T follicular helper cell (primary cell): ENCODE measurements at places on chromosomes 6 and 20.

DNA sequence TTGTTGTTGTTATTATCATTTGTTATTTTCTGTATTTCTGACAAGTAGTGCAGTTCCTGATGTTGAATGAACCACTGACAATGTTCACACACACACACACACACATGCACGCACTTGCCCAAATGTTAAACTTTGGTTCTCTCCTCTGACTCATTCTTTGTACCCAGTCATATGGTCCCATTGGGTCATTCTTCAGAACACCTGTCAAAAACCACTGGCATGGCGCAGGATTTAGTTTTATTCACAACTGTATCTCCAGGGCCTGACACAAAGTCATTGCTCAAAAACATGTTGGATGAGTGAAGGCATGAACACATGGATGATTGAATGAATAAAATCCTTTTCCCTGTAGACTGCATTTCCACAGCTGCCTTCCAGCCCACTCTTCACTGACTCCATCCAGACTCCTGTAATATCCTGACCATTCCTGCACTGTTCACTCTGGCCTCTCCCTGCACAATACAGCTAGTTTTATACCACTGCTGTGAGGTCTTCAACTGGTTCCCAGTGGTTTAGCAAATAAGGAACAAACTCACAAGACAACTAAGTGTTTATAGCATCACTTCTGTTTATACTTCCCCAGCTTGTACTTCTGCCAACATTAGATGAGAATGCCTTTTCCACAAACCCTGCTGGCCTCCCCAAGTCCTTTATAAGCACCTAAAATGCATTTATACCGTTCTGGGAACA is 6.9 kb upstream of the CST11 start:
- DNase-seq, result no peak

DNA sequence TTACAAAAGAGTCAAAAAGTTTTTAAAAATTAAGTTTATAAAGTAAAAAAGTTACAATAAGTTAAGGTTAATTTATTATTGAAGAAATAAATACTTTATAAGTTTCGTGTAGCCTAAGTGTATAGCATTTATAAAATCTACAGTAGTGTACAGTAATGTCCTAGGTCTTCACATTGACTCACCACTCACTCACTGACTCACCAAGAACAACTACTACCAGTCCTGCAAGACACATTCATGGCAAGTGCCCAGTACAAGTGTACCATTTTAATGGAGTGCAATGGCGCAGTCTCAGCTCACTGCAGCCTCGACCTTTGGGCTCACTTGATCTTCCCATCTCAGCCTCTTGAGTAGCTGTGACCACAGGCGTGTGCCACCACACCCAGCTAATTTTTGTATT is 128.2 kb downstream of the GPX5 start:
- DNase-seq, result no peak

DNA sequence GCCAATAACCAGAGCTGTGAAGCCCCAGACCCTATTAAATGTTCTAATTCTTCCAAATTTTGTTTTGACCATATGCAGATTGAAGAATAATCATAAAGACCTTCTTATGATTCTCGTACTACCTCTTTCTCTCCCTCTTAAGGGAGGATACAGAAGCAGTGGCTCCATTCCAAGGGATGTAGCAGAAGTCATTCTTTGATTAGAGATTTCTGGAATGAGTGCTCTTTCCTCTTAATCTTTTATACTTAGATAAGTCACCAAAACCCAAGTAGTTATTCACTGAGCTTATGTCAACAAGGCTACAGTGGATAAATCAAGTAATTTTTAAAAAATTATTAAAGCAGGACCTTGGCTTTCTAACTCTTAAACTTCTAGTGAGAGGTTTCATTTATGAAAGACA is 266.0 kb upstream of the STXBP5 start:
- no peak for DNase-seq

- DNase-seq, result no peak
Observed at GRCh38 chr6:118996289-118996820, 61.4 kb upstream of the MCM9 start.

- DNase-seq, result no peak
Observed at GRCh38 chr6:104613416-104614001, 246.2 kb downstream of the HACE1 start.

DNA sequence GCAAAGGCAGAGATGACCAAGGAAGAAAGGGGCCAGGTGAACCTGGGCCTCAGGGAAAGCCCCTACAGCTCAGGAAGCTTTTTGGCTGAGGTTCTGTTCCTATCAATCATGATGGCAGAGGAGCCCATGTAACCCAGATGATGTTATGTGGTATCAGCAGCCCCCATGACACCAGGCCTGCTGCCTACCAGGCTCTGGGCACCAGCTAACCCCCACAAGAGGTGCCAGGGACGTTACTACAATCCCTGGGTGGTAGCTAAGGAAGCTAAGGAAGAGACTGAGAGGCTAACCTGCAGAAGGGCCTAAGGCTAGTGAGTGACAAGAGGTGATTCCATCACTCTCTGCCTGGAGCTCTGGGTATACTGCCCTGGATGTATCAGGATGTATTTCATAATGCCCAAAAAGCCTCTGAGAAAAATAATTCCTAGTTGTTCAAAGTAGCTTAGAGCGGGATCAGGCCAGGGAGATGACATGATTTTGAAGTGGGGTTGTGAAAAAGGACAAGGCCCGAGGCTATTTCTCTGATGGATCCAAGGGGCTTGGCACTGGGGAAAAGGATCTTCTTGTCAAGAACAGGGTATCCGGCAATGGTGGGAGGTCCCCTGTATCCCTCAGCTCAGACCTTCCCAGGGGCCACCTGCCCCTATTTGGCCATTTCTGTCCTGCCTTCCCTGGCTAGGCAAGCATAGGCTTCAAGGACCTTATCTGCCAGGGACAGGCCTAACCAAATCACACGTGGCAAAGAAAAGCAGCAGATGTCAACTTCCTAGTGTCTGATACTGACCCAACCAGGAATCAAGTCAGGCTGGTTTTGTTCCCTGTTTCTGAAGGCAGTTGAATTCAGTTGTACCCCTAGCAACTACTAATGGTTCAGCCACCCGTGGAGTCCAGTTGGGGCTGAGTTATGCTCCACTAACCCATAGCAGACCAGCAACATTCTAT is 41.3 kb downstream of the PANK2 start:
- no peak for DNase-seq

GRCh38 chr20:6769903-6770785 is 2.7 kb downstream of the BMP2 start:
- no peak for DNase-seq
